ENCODE measurements at places on chromosomes 7 and 10.

GRCh38 chr10:52437205-52437646, 123.1 kb downstream of the DKK1 start:
- DNase-seq, result no peak

GRCh38 chr10:68096913-68097516, 12.3 kb upstream of the MYPN start:
- no peak for DNase-seq

GRCh38 chr10:73803680-73804286, 7.6 kb downstream of the NDST2 start:
- no peak for DNase-seq

GRCh38 chr7:19663816-19664462, 44.9 kb downstream of the POLR1F start:
- no peak for DNase-seq

GRCh38 chr7:130289478-130289877, 3.5 kb upstream of the CPA4 start:
- no peak for DNase-seq

DNA sequence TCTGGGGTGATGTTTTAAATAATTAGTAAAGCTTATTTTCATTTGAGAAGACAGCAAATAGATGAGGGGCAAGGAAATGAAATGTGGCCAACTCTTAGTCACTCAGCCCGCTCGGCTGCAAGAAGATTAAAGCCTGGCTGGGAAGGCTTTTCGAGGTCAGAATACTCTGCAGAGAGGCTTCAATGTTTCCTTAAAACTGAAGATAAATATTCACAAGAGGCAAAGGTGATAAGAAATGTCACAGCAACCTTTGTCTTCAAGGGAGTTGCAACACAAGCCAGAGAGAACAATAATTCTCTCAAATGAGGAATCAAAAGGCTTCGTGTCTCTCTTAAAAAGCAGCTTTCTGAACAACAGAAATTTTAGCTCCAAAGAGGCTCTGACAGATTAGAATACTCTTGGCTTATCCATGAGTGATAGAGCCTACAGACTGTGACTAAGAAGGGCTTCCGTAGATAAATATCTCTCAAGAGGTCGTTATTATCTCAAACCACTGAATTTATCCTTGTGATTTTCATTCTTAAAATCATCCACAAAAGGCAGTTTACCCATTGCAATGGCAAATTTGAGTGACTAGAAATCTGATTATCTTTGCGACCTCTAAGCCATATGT, 92.5 kb downstream of the KLF6 start:
- DNase-seq, result no peak

GRCh38 chr7:141362580-141363435, 188.4 kb upstream of the AGK start:
- DNase-seq, result peak; percentile 13

GRCh38 chr10:96285331-96285752, 14.0 kb upstream of the BLNK start:
- DNase-seq, result no peak

DNA sequence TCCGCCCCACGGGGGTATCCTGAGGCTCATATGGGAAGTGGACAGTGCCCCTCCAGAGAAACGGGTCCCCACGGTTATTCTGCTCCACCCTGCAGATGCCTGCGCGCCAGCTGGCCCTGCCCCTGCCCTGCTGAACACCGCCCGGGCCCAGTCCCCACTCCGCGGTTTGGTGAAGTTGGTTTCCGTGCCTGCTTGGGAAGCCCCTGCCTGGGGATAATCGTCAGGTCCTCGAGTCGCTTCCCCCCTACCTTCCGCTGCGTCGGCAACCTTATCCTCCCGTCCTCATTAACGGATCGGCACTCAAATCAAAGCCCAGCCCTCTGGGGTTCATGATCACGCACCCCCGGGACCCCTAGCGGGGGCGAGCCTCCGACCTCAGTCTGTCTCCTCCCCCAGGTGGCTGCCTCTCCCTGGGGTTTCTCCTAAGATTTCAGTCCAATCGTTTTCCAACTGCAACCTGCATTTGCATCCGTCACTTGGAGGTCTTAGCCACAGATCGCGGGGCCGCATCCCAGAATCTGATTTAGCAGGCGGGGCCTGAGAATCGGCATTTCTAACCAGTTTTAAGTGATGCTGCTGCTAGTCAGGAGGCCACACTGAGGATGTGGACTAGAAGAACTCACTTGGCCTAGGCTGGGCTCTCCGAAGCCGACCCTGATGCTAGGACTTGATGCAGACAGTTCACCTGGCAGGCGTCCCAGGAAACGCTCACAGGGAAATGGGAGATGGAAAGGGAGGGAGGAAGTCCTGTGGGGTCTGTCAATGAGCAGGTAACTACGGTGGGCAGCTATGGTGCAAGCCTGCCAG, 27.6 kb downstream of the WDR86 start:
- DNase-seq, result no peak

- no peak for DNase-seq
Measured at GRCh38 chr10:72783410-72783833, 91.5 kb downstream of the MCU start.

GRCh38 chr10:102819054-102819453, 18.2 kb downstream of the CYP17A1 start:
- no peak for DNase-seq

DNA sequence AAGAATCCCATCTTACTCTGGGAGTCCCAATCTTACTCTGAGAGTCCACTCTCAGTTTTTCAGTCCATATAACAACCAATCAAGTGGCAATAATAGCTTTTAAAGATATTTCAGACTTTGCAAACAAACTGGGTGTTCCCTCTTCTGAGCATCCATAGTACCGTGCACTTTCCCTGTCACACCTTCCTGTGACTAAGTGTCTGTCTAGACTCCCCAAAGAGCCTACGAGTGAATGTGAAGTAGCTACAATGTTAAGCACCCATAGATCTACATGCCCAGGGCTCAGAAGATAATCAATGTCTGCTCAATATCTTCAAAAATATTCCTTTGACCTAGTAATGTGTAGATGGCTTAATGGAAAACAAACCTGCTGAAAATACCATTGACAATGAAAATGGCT, 95.6 kb upstream of the ASAH2 start:
- DNase-seq, result no peak

- no peak for DNase-seq
Measured at GRCh38 chr7:19619122-19619521, 89.7 kb downstream of the POLR1F start.

- DNase-seq, result peak; percentile 64
Measured at GRCh38 chr7:29274146-29275017, 79.8 kb downstream of the CHN2 start.

GRCh38 chr7:112159351-112159750, 46.8 kb downstream of the DOCK4 start:
- no peak for DNase-seq

DNA sequence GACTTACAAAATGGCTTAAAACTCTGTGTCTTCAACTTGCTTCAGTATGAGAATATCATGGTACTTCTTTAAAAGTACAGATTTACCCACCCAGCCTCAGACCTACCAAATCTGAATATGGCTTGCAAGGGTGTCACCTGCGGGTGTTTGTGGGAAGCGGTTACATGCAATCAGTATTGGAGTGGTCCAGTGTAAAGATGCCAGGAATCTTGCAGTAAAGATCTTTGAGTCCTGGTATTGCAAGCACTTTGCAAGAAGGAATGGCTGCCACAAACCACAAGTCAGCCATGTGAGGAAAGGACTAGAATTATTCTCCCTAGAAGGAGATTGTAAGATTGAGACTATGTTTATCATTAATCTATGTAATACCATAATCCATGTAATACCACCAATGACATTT, 115.1 kb downstream of the PON1 start:
- no peak for DNase-seq

DNA sequence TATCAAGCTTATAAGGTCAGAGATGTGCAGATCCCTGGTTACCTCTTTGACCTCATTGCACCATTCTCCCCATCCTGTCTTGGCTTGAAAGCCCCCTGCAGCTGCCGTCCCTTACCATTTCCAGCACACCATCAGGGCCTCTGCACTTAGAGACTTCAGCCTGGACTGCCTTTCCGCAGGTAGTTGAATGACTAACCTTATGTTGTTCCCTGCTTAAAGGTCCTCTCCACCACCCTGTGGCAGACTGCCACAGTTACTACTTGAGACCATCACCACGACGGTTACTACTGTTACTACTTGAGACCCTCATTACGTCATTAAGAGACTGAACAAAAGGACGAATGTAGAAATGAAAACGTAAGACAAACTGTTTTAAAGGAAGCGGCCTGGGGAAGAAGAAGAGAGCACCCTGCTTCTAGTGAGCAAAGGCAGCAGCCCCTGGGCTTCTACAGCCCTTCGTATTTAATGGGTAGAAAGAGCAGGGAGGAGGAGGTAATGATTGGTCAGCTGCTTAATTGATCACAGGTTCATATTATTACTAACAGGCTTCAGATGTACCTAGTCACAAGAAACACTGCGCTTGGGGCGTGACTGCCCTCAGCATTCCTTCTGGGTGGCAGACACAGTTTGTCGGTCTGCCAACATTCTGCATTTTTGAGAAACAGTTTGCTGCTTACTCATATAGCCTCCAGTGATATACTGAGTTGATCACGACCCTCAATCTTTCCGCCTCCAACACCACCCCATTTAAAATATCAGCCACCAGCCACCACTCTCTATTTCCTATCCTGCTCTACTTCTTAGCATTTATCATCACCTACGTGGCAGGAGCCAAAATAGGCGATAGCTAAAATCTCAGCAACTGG, 74.1 kb upstream of the PARD3 start:
- no peak for DNase-seq

GRCh38 chr10:65846949-65847348, 1078.9 kb upstream of the LRRTM3 start:
- no peak for DNase-seq

Data from hindlimb muscle (tissue), 1 donor.